ENCODE measurements at places on chromosomes 3 and 15.

GRCh38 chr15:51093488-51093838 lies 1.2 kb downstream of the TNFAIP8L3 start:
- no peak for DNase-seq

DNA sequence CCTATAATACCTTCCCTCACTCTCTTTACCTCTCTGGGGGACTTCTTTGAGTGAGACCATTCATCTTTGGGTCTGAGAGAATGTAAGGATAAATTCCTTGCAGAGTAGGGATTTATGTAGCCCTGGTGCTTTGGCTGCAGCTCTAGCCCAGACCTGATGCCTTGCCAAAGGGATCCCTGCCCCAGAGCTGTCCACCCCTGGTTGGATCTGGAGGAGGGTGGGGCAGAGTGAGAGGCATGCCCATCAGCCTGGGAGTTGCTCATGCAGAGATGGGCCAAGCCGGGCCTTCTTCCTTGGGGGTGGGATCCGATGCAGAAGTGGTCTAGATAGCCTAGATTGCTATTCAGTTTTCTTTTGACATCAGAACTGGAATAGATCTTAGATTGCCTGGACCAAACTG lies 31.5 kb downstream of the RTP1 start:
- no peak for DNase-seq

- no peak for DNase-seq
Measured at GRCh38 chr3:189772584-189772983, 141.4 kb downstream of the TP63 start.

GRCh38 chr15:76160426-76161152 lies 100.8 kb downstream of the TMEM266 start:
- DNase-seq = no peak

DNA sequence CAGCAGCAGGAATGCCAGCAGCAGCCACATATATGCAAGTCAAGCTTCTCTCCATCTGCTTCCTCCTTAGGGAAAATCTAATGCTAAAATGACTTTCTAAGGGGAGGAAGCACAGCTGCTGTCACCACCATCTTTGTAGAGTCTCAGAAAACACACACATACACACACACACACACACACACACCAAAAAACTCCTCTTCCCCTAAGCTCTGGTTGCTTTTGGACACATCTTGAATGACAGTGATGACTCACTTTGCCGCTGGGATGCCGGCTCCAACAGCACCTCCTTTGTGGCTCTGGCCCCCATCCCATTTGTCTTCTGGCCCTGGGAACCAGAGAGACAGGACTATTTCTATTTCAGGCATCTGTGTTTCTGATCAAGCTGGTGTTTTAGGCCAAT lies 124.8 kb upstream of the GOLIM4 start:
- DNase-seq = no peak

- no peak for DNase-seq
Measured at GRCh38 chr15:60669351-60669750, 190.4 kb upstream of the ICE2 start.

- no peak for DNase-seq
Measured at GRCh38 chr15:89071471-89071870, 16.8 kb upstream of the ABHD2 start.
